ENCODE measurements at places on chromosomes 3 and 15. TPM values are rescaled to one million over a fixed set of nuclear protein-coding genes. Genes with fewer than 3 reads are reported as not detected.

LRRC34 gene
- total RNA-seq = 1.2 TPM

SPTSSB gene
- not detected for total RNA-seq

ARL14 gene
- total RNA-seq = not detected

MESP1 gene
- total RNA-seq = 0.15 TPM

CSPG5 gene
- total RNA-seq = 0.12 TPM

NR1I2 gene
- total RNA-seq = not detected

CFAP92 gene
- total RNA-seq = not detected

PROS1 gene
- total RNA-seq = 34.4 TPM

NKIRAS1 gene
- total RNA-seq = 17.8 TPM

LRRK1 gene
- 5.9 TPM for total RNA-seq

CHRM5 gene
- total RNA-seq = 0.15 TPM

All from smooth muscle cell of the coronary artery (primary cell).